ENCODE measurements at places on chromosomes 5 and 9.

GRCh38 chr5:14257995-14258403, 114.9 kb downstream of the TRIO start:
- DNase-seq = no peak

DNA sequence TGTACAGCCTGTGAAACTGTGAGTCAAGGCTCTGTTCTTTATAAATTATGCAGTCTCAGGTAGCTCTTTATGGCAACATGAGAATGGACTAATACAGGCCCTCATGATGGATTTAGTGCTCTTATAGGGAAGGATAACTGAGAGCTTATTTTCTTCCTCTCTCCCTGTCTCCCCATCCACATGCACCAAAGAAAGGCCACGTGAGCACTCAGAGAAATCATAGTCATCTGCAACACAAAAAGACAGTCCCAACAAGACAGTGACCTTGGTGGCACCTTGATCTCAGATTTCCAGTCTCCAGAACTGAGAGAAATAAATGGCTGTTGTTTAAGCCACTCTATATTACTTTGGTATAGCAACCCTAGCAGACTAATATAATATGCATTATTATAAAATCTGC, 2133.6 kb upstream of the ACO1 start:
- no peak for DNase-seq

GRCh38 chr9:128882677-128883603, 1.0 kb downstream of the LRRC8A start:
- DNase-seq = no peak

GRCh38 chr5:34957857-34958690, 28.7 kb downstream of the DNAJC21 start:
- no peak for DNase-seq

- DNase-seq = no peak
Measured at GRCh38 chr5:100518377-100518776, 16.8 kb upstream of the FAM174A start.

GRCh38 chr9:34197756-34198711, 19.2 kb downstream of the UBAP1 start:
- no peak for DNase-seq

- DNase-seq = no peak
Measured at GRCh38 chr5:115471345-115472063, 73.1 kb downstream of the FEM1C start.

DNA sequence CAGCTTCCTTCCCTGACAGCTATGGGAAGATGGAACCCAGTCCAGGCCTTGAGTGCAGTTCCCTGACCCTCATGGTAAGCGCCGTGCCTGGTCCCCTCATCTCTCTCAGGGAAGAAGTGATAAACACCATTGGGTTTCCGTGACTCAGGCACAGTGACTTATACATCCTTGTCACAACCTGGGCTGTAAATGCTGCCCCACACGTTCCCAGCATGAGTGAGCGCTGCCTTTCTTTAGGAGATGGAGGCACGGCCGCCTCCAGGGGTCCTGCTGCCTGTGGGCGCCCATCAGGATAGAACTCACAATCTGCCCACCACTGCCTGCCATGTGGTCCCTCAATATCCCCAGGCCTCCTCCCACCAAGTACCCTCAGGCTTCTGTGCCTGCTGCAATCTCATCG, 8.3 kb upstream of the NKD2 start:
- no peak for DNase-seq

- no peak for DNase-seq
Measured at GRCh38 chr9:89122949-89123348, 55.7 kb downstream of the SHC3 start.

DNA sequence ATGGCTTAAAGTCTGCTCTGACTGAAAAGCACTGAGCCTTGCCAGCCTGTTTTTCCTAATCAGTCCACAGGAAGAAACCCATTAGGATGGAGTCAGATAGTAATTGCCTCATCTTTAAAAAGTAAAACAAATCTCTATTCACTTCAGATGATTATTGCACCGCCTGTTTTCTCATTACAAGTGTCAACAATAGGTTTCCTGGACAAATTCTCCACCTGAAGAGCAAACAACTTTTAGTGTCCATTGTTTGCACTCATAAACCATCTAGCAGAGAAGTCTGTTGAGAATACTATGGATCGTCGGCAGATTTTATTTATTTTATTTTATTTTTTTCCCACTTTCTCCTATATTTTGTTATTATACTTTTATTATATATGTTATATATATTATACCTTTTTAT, 20.3 kb downstream of the C5orf63 start:
- DNase-seq = no peak

DNA sequence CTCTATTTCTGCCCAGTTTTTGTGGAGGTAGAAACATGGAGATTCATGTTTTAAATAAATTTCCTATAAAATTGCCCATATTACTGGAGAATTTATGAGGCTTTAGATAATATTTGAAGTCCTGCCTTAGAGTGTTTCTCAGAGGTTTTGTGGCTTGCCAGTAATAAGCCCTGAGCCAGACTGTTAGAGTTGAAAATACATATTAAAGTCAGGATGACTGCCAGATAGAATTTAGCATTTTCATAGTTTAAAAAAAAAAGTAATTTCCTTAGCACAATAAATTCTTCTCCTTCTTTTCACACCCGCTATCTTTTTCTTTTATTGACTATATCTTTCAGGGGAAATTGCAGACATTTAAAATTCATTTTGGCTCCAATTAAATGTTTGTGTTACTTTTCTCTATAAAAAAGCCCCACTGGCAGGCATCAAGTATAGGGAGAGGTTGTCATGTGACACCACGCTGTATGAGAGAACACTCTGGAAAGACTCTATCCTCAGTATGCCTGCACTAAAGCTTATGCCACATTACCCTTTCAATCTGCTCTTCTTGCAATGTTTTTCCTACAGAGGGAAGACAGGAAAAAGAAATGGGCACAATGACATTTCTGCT, 135.2 kb downstream of the MPDZ start:
- no peak for DNase-seq

DNA sequence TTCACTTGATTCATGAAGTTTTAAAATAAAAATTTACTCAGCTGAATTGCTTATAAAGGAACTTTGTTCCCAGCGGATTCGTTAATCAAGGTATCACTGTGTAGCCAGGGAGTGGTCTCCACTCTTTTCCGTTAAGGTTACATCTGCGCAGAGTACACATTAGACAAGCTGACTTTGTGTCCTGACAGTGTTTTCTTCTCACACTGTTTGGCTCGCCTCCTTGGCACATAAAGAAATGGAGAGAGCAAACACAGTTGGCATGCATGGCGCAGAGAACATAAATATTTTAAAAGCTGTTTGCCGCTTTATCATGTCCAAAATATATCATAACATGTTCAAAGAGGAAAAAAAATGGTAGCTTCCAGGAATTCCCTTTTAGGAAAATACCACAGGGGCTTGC, 153.2 kb downstream of the EDIL3 start:
- no peak for DNase-seq

DNA sequence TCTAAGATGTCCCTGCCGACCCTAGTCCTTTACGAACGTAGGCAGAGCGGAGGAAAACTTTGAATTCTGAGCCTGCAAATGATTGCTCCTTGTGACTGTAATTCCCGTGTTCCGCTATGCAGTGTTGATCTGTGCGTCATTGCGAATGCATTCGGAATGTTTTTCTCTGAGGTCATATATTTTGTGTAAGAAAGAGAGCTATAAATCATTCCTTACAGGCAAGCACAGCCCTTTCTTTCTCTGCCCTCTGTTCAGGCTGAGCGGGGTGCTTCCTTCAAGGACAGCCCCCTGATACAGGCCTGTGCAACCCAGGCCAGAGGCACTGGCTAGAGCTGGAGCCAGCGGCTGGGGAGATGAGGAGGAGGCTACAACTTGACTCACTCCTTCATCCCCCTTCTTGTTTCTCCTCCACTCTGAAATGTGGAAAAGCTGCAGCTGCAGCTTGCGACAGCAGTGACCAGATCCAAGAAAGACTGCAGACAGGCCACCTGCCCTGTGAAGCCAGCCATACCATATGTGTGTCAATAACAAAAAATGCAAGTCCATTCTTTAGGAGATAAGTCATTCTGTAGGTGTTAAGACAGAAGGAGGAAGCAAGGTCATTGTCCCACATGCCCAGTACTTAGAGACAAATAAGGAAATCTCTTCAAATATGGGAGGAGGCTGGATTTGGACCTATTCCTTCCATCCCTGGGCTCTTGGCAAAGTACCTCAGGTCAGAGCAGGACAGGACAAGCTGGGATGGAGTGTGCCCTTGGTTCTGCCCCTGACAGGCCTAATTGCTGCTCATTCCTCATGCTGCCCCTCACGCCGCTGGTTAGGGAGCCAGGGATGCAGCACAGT, 345.7 kb upstream of the WWC1 start:
- no peak for DNase-seq

GRCh38 chr5:133993185-133993936, 11.4 kb downstream of the VDAC1 start:
- DNase-seq = no peak

- DNase-seq = no peak
Measured at GRCh38 chr5:91119981-91120850, 262.9 kb downstream of the ARRDC3 start.
